ENCODE measurements at places on chromosomes 16 and 17.

- no peak for DNase-seq
These were observed 318.3 kb upstream of the TNRC6C start for GRCh38 chr17:77640252-77640651.

DNA sequence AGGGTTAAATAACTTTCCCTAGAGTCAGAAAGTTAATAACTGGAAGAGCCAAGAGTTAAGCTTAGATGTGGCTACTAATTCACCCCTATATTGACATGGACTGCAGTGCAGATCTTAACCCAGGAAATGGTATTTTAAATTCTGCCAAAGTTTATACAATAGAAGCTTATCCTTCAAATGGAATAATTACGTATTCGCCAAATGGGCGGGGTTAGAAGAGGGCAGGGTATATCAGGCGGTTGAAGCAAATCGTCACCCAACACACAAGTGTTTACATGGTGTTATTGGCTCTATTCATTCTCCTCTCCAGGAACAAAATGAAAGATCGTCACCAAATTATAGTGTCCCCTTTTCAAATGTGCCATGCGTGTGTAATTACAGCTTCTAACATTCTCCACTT is 182.7 kb downstream of the PRKCB start:
- DNase-seq: no peak

GRCh38 chr17:3843935-3844516 is 2.0 kb downstream of the NCBP3 start:
- DNase-seq: peak; percentile 45

DNA sequence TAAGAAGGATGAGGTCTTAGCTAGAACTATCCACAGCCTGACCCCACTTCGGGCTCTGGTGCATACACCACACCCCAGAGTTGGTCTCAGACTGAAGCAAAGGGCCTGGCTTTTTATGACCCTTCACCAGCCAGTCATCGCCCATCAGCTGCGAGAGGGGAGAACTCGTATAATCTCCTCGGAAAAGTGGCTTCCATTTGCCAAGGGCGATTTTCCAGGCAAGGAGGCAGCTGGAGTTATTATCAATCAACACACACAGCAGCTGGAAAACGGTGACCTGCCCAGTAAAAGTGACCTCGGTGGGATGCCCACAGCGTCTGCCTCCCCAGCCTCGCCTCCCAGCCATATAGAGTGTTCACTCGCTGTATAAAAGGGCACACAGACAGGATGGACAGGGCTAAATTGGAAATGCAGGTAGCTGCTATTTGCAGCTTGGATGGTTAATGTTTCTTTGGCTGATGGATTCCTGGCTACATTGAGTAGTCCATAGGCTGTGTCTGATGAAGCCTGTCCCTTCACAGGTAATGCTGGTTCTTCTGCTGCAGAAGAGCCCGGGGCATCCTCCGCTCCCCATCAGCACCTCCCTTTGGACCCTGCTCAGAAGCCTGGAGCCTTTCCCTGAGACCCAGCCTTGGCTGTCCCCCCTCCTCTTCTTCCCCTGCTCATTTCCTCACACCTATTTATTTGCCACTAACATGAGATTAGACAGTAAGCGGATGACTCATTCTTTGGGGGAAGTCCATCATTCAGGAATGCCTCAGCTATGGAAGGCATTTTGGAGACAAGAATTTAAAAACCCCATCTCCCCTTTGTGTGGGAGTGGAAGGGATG is 45.7 kb downstream of the TMEM186 start:
- DNase-seq: no peak

DNA sequence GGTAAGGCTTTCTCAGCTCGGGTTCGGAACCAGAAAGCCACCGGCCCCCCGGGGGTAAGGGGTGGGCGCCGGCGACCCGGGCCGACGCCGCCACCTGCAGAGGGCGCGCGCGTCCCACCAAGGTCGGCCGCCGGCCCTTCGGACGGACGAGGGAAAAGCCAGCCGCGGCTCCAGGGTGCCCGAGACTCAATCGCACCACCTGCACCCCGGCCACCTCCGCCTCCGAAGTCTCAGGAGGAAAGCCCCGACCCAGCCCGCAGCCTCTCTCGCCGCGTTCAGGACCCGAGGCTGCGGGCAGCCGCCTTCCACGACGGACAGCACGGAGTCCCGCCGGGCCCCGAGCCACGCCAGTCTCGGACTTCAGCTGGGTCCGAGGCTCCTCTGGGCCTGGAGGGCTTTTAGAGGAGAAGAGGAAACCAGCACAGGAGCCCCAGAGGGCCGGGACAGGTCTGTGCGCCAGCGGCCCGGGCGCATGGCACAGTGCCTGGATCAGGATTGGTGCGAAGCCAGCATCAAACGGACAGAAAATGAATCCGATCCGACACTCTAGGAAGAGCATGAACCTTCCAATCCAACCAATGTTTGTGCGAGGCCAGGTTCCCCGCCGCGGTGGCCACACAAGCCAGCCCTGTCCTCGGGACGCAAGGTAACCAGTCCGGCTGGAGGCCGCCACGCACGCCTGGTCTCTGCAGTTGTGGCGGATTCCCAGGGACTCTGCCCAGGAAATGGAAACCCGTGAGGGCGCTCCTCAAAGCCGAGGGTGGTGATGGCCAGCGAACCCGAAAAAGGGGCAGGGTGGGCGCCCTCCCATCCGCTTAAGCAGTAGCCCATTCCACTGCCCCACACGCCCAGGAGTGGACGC is 6.7 kb downstream of the CBX8 start:
- DNase-seq: no peak

DNA sequence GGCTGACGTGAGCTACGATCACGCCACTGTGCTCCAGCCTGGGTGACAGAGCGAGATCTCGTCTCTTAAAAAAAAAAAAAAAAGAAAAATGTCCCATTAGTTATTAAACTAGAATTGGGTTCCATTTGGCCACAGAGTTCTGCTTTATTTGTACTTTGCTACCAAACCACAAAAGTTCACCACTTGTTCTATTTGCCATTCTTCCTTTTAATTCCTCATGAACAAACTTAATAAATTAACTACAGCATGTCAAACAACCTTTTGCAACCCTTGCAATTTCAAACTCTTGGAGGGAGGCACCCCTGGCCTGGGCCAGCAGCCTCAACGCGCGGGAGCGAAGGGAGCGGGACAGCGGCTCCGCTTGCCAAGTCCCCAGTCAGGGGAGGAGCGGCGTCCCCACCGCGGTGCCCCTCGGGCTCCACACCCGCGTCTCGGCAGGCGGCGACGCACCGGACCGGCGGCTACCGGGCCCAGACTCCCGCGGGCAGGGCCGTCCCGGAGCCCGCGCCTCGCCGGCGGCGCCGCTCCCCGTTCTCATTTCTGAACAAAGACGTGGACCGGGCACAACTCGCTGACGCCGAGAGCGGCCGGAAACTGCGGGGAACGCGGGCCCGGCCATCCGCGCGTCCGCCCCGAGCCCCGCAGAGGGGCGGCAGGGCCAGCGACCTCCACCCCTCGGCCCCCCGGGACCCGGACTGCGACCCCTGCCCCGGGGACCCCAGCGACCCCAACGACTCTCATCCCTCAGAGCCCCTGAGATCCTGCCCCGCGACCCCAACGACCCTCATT is 775 bp downstream of the CYTH1 start:
- DNase-seq: no peak

DNA sequence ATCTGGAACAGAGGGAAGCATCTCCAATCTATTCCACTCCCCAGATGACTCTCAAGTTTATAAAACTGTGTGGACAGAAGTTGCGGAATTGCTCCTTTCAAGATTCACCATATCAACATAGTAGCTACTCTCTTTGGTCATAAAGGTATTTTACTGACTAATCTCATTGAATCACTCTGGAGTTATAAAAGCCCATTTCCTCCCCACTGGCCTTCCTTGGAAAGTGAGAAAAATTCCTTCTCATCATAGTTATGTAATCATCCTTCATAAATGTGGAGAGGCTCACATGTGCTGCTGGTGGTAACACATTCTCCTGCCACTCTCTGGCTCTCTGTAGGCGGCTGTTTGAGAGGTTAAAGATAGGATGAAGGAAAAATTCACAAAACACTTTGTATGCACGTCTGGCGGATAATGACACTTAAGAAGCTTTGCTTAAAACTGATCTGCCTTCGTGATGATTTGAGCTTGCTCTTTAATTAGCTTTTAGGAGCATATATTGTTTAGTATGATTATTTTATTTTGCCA is 1034.0 kb upstream of the EEF2KMT start:
- no peak for DNase-seq

DNA sequence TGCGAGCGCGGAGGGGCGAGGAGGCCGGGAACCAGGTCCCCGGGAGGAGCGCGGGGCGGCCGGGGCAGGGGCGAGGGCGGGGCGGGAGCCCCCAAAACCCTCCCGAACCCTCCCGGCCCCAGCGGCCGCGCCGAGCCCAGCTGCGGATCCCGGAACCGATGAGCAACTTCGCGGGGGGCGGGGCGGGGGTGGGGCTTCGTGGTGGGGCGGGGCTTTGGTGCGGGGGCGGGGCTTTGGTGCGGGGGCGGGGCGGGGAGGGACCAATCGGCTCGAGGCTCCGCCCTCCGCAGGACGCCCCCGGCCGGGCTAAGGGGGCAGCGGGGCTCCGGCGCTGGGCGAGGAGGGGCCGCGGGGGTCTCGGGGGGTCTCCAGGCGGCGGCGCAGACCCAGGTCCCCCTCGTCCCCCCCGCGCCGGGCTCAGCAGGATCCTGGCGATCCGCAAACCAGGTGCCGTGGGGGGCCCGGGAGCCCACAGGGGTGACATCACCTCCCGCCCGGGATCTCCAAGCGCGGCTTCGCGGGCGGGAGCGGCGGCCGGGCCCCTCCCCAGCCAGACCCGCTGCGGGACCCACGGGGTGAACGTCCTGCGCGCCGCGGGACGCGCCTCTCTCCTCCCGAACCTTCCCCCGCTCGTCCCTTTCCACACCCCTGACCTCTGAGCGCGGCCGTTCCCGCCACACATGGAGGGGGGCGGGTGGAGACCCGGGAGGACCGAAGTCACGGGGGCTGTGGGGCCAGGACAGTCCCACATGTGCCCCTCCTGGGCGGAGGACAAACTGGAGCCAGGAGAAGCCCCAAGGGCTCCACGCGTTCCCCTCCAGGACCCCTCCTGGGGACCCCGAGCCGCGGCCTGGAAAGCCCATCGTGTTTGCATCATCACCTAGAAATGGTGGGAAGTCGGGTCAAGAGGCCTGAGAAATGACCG is at the start of gene ABR:
ABR (minus strand) TSS at position 164 of the 925 bp plus-strand sequence. CDS start 254 bp downstream, outside the sequence.
- DNase-seq: no peak

DNA sequence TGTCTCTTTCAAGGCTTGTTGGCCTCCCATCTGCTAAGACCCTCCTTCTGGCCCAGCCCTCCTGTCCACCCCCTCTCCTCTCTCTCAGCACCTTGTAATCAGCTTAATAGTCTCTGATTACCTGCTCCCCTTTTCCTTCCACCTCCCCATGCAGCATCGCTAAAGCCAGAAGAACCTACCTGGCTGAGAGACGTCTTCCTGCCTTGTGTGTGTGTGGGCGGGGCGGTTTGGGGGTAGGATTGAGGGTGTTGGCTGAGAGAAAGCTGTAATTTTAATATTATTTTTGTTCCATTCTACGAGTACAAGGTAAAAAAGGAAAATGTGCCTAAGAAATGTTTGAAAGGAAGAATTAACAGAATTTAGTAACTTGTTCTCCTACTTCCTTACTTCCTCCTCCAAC is 3.4 kb downstream of the DNAH9 start:
- DNase-seq: no peak

DNA sequence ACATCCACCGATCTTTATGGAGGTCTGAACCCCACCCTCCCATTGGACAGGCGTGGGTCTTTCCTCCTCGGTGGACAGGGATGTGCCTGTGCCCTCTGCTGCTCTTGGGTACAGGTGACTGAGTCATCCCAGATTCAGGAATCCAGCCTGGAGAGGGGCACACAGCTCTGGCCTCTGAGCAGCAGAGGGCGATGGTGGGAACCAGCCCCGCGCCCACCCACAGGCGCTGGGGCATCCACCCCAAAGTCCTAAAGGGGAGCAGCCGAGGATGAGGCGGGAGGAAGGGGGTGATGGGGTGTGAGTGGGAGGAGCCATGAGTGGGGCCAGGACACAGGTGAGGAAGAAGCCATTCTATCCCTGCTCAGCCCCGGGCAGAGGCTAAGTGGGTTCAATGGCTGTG is 35.0 kb downstream of the ENGASE start:
- DNase-seq: no peak

DNA sequence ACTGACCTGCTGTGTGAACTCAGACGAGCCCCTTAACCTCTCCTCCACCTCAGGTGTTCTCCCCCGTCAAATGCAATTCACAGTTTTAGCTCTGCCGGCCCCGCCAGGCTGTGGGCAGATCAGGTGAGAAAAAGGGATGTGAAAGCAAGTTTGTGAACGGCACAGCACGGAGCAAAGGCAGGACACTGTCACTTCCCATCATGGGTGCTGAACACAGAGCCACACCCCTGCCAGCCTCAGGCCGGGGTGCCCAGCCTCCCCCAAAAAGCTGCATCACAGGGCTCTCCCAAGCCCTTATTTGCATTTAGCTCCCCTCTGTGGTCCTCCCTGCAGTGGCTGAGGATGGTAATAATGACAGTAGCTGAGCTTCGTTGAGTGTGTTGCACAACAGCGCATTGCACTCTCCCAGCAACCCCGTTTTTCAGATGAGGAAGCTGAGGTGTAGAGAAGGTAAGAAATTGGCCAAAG is 88.8 kb upstream of the TNRC6C start:
- no peak for DNase-seq
